ENCODE measurements at places on chromosomes 6 and 20. TPM values are rescaled to one million over a fixed set of nuclear protein-coding genes. Genes with fewer than 3 reads are reported as not detected.

The FAM83B gene
- 0.04 TPM for polyA plus RNA-seq

The EXOC2 gene
- polyA plus RNA-seq: 5.7 TPM

The OR2H2 gene
- not detected for polyA plus RNA-seq

The PLA2G7 gene
- 0.05 TPM for polyA plus RNA-seq

The SCRT2 gene
- polyA plus RNA-seq: not detected

The PACSIN1 gene
- polyA plus RNA-seq: not detected

The CD40 gene
- 13.8 TPM for polyA plus RNA-seq

The VSX1 gene
- polyA plus RNA-seq: 0.07 TPM

The TREM2 gene
- 0.17 TPM for polyA plus RNA-seq

The PPP1R3D gene
- 2.0 TPM for polyA plus RNA-seq

The PLEKHG1 gene
- polyA plus RNA-seq: 1.6 TPM

The MROH8 gene
- polyA plus RNA-seq: 0.99 TPM
